ENCODE measurements at places on chromosomes 3 and 15.

- DNase-seq: no peak
Observed at GRCh38 chr3:188286087-188286513, 132.1 kb downstream of the LPP start.

DNA sequence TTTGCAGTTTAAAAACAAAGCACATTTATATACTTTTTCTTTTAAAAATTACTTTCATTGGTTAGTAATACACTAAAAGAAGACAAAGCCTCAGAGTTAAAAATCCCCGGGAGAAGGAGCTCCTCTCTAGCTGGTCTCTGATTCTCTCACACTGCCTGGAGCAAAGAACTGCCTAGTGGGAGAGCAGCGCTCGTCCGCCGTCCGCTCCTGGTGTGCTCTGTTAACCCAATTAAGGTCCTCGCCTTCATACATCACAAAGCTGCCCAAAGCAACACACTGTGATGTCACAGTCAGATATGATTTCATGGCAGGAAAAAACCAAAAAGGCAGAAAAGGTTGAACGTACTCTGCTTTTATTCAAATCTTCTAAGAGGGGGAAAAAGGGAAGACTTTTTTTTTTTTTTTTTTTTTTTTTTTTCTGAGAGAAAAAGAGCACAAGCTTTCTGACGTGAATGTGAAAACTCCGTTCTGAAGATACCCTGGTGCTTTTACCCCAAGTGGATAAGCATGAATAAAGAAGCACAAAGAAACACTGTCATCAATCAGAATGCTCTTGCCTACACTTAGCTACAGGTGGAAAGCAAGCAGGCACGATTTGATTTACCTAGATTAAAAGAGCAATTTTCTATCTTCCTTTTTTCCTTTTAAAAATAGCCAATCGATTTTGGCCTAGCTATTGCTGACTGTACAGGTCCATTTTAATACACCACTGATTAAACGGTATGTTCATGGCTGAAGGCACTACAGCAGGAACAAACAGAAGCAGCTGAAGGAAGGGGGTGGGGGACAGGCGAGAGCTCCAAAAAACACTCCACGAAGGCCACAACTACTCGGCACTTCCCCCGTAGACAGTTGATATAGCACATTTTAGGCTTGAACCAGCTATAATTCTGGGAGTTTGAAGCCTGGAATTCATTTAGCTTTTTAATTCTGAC is 115.2 kb downstream of the TIGIT start:
- DNase-seq: peak; percentile 82

DNA sequence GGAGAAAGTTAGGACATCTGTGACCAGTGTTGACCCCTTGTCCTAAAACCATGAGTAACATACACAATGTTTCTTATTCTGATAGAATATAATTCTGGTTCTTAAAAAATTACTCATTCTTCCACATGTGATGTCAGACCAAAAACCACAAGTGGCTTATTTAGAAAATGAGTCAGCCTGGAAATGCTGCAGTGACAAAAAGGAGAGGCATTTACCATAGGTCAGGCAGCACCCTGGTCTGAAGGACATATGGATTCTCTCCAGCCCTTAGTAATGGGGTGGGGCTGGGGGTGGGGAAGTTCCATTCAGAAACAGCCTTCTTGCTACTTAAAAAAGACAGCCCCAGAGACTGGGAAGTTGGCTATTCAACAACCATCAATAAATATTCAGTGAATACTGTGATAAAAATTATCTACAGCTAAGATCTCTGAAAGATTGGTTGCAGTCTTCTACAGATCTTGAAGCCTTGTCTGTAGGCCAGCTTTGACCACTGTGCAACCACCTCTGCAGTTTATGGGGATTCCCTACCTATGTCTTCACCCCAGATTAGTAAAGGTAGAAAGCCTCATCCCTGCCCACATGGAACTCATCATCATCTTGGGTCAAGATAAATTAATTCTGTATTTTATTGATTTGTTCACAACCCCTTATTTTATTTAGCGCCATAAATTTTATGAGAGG is 34.9 kb upstream of the TIMP4 start:
- DNase-seq: no peak

DNA sequence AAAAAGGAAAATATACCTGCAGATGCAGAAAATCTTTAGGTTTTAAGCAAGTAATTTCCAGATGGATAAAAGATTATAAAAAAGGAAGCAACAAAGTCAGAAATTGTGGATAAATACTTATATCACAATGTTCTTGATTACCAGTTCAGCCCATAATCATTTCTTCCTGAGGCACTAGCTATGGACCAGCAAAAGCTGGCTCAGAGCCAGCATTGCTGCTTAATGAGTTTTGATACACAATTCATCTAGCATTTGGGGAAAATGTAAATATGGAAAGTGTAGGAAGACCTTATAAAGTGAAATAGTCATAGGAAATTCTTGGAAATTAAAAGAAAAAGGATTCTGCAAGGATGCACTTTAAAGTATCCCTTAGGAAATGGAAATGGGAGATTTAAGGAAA is 168.3 kb upstream of the GBE1 start:
- DNase-seq: peak; percentile 13

DNA sequence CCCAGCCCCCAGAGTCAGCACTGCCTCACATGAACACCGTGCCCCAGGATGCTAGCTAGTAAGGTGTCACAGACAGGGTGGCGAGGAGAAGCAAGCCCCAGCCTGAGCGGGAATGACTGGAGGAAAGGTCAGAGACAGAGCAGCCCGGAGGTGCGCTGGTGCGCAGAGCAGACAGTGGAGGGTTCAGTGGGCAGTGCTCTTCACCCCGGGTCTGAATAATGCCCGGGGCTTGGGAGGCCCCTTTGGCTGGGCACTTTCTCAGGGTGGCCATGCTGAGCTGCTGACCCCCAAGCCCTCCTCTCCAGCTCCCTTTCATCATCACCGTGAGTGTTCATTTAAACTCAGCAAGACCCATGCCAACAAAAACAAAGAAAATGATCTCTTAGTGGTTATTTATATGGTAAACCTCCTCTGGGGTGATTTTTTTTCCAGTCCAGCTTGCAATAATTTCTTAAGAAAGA is 110.8 kb downstream of the VGLL4 start:
- DNase-seq: no peak

- DNase-seq: no peak
Observed at GRCh38 chr15:74402873-74403587, 30.7 kb downstream of the SEMA7A start.

DNA sequence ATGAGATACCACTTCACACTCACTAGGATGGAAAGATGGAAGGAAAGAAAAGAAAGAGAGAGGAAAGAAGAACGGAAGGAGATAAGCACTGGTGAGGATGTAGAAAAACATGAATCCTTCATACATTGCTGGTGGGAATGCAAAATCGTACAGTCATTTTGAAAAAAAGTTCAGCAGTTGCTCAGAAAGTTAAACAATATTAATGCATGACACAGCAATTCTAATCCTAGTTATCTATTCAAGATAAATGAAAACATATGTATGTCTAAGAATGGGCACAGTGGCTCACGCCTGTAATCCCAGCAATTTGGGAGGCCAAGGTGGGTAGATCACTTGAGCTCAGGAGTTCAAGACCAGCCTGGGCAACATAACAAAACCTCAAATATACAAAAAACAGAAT is 59.1 kb downstream of the SENP7 start:
- DNase-seq: no peak

GRCh38 chr3:182794455-182795388 is 1.4 kb downstream of the ATP11B start:
- no peak for DNase-seq

- no peak for DNase-seq
Observed at GRCh38 chr3:24341668-24342067, 153.0 kb downstream of the THRB start.

GRCh38 chr3:194369522-194370279 is at the start of gene LRRC15:
Gene LRRC15, minus strand, starts transcription at chr3:194369743. Its CDS starts 8,700 bp downstream, at chr3:194361043.
- DNase-seq: no peak

GRCh38 chr3:14405360-14406238 is 3.2 kb downstream of the SLC6A6 start:
- no peak for DNase-seq
